Cortex of kidney (tissue), 1 donor: ENCODE measurements at places on chromosomes 7 and 10.

GRCh38 chr7:91784469-91784868 lies 96.0 kb downstream of the MTERF1 start:
- no peak for DNase-seq

DNA sequence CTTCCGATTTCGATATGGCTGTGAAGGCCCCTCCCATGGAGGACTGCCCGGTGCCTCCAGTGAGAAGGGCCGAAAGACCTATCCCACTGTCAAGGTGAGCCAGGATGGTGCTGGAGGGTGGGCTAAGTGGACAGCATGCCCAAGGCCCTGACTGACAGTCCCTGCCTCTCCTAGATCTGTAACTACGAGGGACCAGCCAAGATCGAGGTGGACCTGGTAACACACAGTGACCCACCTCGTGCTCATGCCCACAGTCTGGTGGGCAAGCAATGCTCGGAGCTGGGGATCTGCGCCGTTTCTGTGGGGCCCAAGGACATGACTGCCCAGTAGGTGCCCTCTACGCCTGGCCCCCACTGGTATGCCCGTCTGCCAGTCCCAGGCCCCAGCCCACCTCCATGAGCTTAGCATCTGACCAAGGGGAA lies 1.2 kb downstream of the NFKB2 start:
- DNase-seq = no peak

GRCh38 chr7:138738114-138738513 lies 37.0 kb upstream of the SVOPL start:
- no peak for DNase-seq

GRCh38 chr7:47573758-47574481 lies 8.0 kb downstream of the TNS3 start:
- DNase-seq = no peak

DNA sequence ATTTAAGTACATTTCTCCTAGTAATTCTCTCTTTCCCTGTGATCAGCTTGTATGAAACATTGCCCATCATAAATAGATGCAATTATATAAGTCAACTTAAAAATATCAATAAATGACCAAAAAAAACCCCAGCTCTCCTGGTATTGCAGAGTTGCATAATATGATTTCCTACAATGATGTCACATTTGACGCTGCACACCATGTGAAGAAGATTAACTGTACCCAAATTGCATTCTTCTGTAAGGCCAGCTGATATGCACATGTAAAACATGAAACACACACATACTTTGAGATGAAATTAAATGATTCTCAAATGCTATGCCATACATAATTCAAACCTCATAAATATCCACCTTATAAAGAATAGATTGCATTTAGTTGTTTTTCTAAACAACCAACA lies 115.5 kb downstream of the AGMO start:
- DNase-seq = no peak

DNA sequence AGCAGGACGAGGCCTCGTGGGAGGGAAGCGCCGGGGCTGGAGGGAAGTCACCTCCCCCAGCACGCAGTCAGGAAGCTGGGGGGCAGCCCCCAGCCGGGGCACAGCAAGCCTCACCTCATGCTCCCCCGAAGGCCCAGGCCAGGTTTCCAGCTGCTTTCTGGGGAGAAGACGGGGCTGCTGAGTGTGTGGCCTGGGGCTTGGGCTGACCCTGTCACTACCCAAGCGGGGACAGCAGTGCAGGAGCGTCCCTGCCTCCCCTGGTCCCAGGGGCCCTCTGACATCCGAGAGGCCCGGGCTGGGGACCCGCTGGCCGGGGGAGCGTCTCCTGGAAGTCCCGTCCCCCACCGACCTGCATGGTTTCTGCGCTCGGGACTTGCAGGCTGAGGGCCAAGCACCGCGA lies 19.7 kb upstream of the NKX6-2 start:
- no peak for DNase-seq

GRCh38 chr10:12704488-12704887 lies 297.0 kb downstream of the CCDC3 start:
- DNase-seq = no peak

DNA sequence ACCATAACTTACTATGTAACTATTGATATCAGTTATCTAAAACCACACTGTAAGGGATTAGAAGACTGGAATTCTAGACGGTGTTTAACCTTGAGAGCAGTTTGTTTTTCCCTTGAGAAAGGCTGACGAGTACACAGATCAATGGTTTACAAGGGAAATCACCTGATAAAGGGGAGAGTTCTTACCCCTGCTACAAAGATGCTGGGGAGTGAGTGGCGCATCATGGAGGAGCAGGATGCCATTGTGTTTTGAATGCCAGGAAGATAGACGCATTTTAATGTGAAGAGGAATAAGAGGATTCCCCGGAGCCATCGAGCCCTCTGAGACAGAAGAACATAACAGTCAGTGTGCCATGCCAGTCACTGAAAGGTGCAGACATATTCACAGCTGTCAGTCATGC lies 145.2 kb downstream of the PKD1L1 start:
- DNase-seq = no peak

- no peak for DNase-seq
Observed at GRCh38 chr10:5569568-5569967, 44.8 kb downstream of the CALML3 start.

DNA sequence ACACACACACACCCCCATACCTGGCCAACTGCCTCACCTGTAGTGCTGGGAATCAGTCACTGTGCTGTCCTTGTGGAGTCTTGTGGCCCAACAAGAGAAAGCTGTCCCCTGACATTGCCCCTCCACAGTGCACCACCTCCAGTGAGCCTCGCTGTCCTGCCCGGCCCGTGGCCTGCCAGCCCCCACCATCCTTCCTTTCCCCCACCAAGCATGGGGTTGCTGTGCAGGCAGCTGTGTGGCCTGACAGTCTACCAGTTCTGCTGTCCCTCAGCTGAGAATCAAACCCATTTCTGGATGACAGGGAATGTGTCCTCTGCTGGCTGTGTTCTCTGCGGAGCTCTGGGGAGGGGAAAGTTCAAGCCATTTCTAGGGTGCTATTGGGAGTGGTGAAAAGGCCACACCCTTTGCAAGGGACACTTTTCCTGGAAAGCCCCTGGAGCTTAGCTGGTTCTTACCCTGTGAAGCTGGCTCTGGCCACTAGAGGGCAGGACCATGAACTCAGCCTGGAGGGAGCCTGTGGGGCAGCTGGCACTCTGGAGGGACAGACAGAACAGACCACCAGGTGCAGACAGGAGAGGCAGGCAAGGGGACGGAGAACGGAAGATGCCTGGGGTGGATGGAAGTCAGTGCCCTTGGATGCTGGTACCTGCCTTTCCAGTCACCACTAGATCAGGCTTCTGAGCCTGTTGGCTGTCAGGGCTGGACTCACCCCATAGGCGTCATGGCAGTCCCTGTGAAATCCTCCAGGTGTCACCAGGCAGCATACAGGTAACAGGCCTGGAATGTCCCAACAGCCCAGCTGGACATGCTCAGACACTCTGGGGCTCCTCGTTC lies 10.5 kb upstream of the MTPAP start:
- DNase-seq = no peak

DNA sequence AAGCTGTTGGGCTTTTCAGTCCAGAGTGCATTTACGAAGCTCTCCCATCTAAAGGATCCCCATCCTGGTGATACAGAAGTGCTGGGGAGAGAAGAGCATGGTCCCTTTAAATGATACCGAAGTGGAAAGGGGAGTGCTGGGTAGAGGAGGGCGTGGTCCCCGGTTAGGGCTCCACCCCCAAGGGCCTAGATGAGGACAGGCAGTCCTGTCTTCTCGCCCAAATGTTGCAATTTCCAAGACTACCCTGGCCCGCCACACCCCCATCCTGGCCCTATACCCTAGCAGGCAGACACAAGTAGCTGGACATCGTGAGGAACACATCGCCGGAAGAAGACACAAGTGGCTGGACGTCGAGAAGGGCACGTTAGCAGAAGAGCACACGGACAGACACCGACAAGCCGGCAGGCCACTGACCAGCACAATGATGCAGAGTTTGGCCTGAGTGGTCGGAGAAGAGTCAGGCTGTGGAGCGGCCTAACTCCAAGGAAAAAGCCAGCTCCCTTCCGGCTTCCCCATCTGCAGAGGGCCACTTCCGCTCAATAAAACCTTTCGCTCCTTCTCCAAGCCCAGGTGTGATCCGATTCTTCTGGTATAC lies 439.5 kb upstream of the NRP1 start:
- DNase-seq = no peak

- DNase-seq = no peak
Observed at GRCh38 chr10:107544706-107545520, 380.4 kb upstream of the SORCS1 start.

DNA sequence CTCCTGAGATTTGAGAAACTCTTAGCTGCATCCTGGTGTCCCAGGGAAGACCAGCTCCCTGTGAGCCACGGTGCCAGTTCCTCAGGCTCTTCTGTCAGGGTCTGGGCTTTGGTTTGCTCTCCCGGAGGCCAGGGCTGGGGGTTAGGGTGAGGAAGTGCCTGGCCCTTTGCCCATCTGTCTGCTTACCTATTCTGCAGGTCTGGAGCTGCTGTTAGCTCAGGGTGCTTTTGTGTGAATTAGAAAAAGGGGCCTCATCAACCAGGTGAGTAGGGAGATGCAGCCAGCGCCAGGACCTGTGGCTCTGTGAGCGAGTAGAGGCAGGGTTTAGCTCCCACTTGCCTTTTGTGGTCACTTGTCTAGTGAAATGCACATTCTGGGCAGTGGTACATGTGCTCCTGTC lies 109.4 kb downstream of the DOCK1 start:
- no peak for DNase-seq

- no peak for DNase-seq
Observed at GRCh38 chr7:156610130-156610529, 30.4 kb upstream of the RNF32 start.

DNA sequence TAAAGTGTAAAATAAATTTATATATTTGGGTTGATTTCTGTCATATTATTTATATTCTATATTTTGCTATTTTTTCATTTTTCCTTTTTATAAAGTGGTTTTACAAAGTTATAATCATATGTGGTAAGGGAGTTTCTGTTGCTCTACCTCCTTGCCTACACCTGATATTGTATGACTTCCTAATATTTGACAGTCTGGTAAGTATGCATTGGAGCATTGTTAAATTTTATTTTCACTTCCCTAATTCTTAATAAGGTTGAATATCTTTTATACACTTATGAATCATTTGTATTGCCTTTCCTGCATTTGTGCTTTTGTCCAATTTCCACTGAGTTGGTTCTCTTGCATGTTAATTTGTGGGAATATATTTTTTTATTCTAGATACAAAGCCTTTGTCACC lies 492.4 kb downstream of the GRID1 start:
- DNase-seq = no peak

GRCh38 chr10:112349521-112350085 lies 24.3 kb upstream of the ACSL5 start:
- no peak for DNase-seq

DNA sequence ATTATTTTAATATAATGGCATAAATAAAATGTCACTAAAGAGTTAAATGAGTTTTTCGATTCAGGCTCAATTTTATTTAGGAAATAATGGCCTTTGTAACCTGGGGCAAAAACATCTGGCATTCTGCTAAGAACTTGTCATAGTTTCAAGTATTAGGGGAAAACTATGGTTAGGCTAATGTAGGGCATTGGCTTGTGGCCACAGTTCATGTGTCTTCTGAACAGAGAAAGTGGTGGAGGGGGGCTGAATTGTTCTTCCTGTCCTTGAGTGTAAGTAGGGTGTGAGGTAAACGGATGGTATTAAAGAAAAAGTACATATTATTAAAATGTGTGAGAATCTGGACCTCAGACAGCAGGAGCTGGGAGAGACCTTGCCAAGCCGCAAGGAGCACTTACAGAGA lies 69.1 kb upstream of the KLF14 start:
- no peak for DNase-seq

GRCh38 chr7:91348711-91349110 lies 84.5 kb downstream of the FZD1 start:
- DNase-seq = no peak

- no peak for DNase-seq
Observed at GRCh38 chr7:120462991-120463390, 190.0 kb downstream of the KCND2 start.

GRCh38 chr10:117609095-117609795 lies 66.7 kb downstream of the EMX2 start:
- DNase-seq = no peak

DNA sequence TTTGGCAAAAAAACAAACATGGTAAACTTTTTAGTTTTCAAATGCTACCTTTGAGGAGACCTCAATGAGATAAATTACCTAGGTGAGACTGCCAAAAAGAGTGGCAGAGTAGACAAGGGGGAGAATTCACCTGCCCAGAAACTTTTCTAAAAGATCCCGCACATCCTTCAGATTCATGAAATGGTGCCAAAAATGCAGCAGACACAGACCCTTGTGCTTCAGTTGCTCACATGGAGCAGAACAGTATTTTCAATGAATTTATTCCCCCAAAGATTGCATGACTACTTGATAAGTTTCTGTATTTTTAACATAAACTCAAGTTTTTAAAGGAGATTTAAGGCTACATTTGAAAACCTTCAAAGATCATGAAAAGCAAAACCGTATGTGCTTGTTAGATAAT lies 270.0 kb downstream of the TRIL start:
- no peak for DNase-seq

DNA sequence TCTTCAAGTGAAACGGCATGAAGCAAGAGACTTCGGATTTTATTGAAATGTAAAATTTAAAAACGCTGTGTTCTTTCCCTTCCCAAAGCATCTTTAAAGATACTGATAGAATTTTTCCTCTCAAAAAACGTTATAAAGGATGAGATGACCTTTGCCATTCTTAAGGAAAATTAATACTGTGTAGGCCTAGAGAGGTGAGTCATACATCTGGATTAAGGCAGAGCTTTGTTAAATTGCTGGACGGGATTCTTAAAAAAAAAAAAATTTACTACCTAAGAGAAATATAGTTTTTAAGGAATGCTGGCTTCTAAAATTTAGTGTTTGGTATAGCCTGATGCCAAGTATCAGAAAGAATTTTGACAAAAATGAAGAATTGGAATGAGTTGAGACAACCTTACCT lies 6.3 kb upstream of the HBP1 start:
- DNase-seq = no peak

- DNase-seq = no peak
Observed at GRCh38 chr7:70416347-70416985, 715.5 kb upstream of the GALNT17 start.

DNA sequence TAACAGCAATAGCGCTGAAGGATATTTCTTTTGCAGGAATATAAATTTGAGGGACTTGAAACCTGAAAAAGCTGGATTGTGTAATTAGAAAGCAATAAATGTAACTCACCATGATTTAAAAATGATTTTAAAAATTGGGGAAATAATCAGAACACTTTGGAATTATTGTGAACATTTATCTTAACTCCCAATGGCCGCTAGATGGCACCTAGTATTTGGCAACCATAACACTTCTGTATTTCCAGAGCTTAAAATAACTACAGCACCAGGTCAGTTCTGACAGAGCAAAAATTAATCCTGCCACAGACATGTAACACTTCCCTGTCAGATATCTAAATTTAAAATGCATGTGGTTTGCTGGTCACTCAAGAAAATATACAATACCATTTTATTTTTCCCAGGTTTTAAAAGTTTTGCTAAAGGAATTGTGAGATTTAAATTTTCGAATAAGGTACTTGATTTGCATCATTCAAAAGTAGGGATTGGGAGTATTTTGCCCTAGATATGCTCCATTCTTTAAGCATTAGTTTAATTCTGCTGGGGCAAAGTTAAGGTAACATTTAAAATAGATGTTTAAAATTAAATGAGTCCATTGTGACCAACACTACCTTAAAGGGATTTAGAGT lies 144.5 kb downstream of the PPP1R3A start:
- DNase-seq = no peak
